Testis (tissue), 5 donors: ENCODE measurements at places on chromosomes 16 and 17.

- DNase-seq, result no peak
Measured at GRCh38 chr17:69335058-69335457, 8.1 kb upstream of the ABCA5 start.

DNA sequence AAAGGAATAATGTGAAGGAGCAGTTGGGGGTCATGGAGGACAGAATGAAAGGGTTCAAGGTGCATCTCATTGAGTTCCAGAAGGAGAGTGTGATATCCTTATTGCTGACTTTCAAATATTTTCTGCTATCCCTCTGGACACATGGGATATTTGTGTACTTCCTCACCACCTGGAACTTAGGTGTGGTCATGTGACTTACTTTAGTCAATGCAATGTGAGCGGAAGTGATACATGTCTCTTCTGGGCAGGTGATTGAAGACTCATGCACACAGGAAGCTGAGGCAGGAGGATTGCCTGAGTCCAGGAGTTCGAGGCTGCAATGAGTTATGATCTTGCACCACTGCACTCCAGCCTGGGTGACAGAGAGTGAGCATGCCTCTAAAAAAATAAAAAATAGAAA lies 36.7 kb upstream of the TANC2 start:
- DNase-seq, result no peak

GRCh38 chr16:18060351-18060750 lies 276.2 kb downstream of the NPIPA8 start:
- DNase-seq, result no peak

DNA sequence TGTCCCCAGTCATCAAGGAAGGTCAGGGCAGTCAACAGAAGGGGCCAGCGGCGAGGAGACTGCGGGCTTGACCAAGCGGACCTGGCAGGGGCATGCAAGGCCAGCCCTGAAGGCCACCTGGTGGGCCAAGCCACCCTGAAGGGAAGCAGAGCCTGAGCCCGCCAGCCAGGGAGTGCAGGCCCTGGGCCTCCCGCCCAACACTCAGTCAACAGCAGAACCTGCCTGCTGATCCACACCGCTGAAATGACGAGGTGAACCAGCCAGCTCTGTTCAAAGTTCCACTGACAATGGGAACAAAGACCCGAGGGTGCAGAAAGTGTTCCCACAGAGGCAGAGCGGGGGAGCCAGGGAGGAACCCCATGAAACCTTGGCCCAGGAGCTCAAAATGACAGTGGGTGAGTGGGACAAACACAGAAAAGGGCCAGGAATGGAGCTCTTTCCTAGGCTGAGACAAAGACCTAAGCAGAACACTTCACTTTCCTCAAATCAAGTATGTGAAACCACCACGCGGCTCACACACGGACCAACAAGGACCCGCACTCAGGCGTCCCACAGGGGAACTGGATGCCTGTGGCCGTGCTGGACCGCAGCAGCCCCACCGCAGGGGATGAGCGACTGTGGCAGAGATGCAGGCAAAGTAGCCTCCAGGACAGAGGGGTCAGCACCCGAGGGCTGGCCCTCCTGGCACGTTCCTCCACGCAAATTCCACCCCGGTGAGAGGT lies 12.0 kb downstream of the AXIN1 start:
- no peak for DNase-seq

GRCh38 chr17:17566896-17567513 lies 24.5 kb downstream of the PEMT start:
- DNase-seq, result no peak

- no peak for DNase-seq
Measured at GRCh38 chr17:1509290-1509881, 7.0 kb downstream of the INPP5K start.

GRCh38 chr17:7888184-7888920 lies at the start of gene CHD3:
Gene CHD3, plus strand, starts transcription at chr17:7888789. Its CDS starts 212 bp downstream, at chr17:7889001.
- no peak for DNase-seq

DNA sequence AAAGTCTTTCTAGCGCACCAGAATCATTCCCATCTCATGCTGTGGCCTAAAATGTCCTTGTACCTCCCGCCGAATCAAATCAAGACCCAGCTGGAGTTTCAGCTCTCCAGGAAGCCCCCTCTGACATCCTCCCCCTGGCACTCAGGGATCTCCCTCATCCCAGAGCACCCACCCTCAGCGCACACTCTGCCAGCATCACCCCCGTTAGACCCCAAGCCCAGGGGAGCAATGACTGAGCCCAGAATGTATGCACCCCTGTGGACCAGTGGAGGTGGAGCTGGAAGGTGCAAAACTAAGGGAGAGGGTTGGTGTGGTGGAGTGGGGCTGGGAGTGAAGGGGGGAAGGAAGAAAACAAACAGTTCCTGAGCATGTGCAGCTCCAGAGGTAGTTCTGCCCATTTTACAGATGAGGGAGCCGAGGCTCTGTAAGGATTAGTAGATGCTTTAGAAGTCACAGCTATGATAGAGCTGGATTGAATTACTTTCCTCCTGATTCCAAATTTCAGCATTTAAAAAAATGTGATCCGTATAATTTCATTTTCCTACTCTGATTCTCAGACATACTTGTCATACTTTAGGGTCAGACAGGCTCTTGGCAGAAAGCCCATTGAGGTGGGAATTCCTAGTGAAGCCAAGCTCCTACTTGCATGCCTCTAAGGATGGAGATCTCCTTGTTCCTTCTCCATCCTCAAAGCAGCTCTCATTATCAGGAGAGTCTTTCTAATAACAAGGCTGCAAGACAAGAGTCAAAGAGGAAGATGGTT lies 242.7 kb downstream of the KATNIP start:
- no peak for DNase-seq

- no peak for DNase-seq
Measured at GRCh38 chr16:86383488-86384262, 126.7 kb upstream of the FOXF1 start.

- DNase-seq, result no peak
Measured at GRCh38 chr17:46148247-46148646, 45.0 kb downstream of the KANSL1 start.
